ENCODE measurements at places on chromosomes 11 and 22. TPM values are rescaled to one million over a fixed set of nuclear protein-coding genes. Genes with fewer than 3 reads are reported as not detected.

DNA sequence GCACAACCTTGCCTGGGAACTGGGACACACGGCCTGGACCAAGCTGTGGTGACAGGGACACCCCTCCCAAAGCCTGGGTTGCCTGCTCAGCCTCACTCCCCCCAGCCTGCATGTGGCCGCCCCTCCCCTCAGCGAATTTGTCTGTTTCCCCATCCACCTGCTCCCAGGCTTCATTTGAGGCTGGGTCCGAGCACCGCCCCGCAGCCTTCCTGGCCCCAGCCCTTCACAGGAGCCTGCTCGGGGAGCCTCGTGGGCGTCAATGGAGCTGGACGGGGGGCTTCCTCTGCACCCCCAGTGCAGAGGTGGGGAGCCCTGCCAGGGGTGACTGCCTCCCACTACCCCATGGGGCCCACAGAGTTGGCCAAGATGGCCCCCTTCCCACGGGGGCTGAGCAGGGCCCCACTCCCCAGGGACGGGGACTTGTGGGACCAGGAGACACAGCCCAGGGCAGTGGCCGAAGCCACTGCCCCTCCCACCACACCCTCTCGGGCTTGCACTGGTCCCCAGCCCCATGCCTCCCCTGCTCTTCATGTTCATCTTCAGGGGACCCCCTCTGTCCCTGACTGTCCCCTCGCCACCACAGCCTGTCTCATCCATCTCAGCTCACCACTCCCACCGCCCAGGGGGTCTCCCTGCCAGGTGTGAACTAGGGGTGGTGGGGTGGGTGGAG is 91.7 kb downstream of the WNT7B start:
- peak; percentile 7 for DNase-seq

TP53AIP1 gene
- total RNA-seq: not detected

DNA sequence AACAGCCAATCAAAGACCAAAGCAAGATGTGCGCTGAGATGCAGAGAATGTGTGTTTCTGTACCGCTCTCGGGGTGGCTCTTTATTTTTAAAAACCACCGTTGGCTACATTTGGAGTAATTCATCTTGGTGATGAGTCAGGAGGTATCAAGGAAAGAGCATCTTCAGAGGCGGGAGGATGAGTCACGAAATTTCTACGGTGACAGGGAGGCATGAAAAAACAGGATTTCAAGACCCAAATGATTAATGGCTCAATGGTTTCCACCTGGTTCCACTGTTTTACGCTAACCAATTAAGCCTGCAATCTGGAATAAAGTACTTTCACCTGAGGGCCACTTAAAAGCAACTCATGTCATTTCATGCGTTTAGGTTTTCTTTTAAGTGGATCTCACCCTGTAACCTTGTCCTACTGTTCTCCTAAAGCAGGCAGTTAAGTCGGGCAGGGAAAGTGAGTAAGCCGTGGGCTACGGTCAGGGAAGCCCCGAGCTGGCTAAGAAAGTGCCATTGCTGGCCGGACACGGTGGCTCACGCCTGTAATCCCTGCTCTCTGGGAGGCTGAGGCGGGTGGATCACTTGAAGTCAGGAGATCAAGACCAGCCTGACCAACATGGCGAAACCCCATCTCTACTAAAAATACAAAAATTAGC is 74.6 kb downstream of the CELSR1 start:
- no peak for DNase-seq

DNA sequence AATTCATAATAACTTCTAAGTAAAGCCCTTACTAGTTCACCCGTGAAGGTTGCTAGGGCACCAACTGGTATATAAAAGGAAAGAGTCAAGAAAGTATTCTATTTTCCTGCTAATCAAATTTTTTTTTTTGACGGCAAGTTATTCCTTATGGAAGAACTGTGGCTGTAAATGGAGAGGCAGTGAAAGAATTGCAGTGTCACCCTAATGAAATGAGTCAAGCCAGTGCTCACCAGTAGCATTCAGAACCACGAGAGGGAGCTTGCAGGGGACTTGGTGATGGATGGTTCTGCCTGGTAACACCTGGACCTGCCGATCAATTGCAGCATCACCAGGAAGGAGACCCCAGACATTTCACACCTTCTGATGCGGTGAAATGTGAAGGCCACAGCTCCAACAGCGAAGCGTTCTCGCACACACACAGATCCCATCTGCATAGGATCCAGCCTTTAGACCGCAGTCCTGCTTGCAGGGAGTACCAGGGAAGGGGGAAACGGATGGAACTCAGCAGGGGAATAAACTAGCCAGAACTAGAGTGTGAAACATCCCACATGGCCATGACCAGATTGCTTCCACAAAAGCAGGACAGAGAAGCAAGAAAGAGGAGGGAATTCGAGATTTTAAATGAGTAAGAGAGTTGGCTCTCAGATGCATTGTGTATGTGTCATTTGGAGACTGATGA is 326.2 kb downstream of the TBC1D22A start:
- DNase-seq: no peak

GRCh38 chr22:46673205-46673604 is 53.0 kb downstream of the GRAMD4 start:
- DNase-seq: no peak

AGBL2 gene
- total RNA-seq: 5.3 TPM

SNX32 gene
- total RNA-seq: not detected

- no peak for DNase-seq
Observed at GRCh38 chr11:113243696-113244095, 70.7 kb upstream of the TTC12 start.

GRCh38 chr11:708511-708910 is 2.5 kb downstream of the EPS8L2 start:
- DNase-seq: no peak

DNA sequence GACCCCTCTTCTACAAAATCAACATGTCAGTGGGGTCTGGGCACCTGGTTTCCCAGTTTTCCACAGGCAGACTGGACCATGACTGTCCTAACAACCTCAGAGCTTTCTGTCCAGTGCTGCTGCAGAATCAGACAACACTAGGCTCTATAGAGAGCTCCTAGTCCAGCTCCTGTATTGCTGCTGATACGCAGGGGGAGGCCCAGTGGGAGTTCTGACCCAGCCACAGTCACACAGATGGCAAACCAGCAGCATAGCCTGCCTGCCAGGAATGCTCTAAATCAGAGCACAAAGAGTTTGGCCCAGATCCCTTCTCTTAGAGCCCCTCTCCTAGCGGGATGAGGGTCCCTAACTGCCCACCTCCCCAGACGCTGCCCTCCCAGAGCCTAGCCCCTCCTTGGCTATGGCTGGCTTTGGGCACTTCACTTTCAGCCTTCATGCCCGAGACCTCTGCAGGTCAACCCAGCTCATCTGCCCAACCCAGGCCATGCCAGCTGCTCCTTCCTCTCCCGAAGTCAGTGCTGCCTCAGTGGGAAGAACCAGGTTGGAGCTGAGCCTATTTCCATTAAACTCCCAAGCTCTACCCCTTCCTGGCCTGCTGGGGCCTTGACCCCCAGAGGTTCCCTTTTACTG is 15.8 kb upstream of the SLCO2B1 start:
- DNase-seq: no peak

GRCh38 chr11:9740202-9740883 is 76.5 kb downstream of the SWAP70 start:
- DNase-seq: no peak

DNA sequence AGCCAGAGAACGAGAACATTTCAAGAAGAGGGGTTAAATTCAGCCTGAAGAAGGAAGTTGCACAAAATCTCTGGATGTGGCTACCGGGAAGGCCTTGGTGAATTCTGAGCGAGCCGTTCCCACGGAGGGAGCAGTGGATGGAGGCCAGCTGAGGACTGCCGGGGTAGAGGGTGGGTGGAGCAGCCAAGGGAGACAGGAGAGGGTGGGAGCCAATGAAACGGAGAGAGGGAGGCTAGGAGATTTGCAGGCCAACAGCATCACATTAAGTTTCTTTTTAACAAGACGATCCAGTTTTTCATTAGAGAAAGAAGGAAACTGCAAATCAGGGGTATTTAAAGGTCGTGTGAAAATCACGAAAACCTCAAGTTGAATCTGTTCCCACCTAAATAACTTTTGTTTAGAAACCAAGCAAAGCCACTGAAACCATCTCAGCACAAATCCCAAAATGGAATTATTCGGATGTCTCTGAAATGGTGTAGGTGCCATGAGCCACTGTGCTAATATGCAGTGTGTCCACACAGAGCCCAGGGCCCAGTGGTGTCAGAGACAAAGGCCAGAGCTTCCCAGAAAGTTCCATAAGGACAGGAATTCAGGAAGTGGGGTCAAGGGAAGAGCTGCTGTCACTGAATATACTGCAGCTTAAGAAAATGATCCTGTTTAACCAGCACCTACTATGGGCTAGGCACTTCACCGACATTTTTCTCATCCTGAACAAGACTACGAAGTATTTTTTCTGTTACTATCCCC is 59.7 kb upstream of the SLC35C1 start:
- peak; percentile 45 for DNase-seq

GRCh38 chr11:111996129-111996528 is 29.1 kb upstream of the DLAT start:
- DNase-seq: no peak

- DNase-seq: no peak
Observed at GRCh38 chr22:32810555-32811133, 9.1 kb downstream of the TIMP3 start.

PLEKHB1 gene
- 22.4 TPM for total RNA-seq

DNA sequence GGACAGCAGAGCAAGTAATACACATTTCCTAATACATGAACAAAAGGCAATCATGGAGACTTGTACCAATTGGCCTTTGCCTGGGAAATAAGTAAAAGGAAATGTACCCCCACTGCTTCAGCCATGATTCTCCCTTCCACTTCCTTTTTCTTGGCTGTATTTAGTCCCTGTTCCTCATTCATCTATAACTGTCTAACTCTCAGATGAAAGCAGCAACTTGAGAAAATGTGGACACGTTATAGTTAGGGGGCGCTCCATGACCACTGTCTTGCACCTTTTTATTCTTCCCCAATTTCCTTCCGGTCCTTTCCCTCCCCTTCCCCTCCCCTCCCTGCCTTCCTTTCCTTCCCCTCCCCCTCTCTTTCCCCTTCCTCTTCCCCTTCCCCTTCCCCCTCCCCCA is 61.3 kb upstream of the BARX2 start:
- DNase-seq: no peak

GRCh38 chr11:8699903-8700302 is 17.3 kb downstream of the RPL27A start:
- peak; percentile 44 for DNase-seq

APOA4 gene
- total RNA-seq: not detected

DNA sequence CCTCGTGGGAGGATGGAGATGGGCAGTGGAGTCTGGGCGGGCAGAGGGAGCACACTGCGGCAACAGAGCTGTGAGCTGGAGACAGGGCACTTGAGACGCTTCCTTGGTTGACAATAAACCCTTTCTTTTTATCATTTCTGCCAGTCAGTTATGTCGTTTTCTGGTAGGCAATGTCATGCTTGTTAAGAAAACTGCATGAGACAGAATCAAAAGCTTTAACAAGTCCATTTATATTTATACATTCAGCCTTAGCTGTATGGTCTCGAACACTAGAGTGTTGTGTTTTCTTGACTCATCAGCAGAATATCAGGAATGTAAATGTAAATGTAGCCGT is 31.9 kb downstream of the PPFIA1 start:
- DNase-seq: no peak

- DNase-seq: no peak
Observed at GRCh38 chr22:25497716-25498115, 66.8 kb upstream of the GRK3 start.

MRPL48 gene
- 9.2 TPM for total RNA-seq

- peak; percentile 54 for DNase-seq
Observed at GRCh38 chr22:35154937-35155387, 89.0 kb downstream of the ISX start.

GRCh38 chr11:11660363-11660740 is 38.5 kb upstream of the GALNT18 start:
- DNase-seq: no peak

GRCh38 chr11:47443028-47443700 is 5.8 kb downstream of the RAPSN start:
- DNase-seq: no peak

GRCh38 chr11:85752890-85753581 is 57.9 kb downstream of the SYTL2 start:
- DNase-seq: no peak

DNA sequence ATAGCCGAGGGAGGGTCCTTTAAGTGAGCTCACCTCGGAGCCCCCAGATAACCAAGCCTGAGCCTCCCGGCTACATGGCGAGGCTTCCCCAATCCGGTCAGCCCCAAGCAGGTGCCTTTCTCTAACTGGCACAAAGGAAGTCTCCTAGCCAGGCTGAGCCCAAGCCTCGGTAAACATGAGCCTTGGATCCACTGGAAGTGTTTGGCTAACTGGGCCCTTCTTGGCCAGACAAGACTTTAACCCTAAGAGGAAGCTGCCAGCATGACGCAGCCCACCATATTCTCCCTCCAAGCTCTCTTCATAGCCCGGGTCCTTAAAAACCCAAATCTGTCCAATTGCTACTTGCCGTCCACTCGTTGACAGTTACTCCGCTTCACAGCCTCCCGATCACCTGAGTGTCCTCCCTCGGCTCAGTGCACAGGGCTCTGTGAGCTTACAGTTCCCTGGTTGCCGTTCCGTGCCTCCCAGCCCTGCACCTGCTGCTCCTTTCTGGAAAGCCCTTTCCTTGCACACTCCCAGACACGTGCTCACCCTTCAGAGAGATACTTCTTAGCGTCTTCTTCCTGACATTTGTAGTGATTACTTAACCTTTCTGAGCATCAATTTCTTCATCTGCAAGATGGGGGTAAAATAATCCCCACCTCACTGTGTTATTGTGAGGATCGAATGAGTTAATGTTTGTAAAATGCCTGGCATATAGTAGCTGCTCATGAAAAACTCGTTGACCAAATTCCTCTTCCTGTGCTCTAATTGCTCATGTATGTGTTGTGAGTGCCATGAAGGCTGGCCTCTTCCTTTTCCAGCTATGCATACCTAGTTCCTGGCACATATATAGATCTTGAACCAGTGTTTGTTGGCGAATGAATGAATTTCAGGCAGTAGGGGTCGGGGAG is 25.6 kb downstream of the TXN2 start:
- peak; percentile 55 for DNase-seq

- DNase-seq: peak; percentile 17
Observed at GRCh38 chr11:47448566-47449427, at the start of gene RAPSN. RAPSN (minus strand) TSS chr11:47449136; CDS start chr11:47448964, 172 bp downstream.

- no peak for DNase-seq
Observed at GRCh38 chr11:68579455-68579854, 104.9 kb upstream of the GAL start.

DNA sequence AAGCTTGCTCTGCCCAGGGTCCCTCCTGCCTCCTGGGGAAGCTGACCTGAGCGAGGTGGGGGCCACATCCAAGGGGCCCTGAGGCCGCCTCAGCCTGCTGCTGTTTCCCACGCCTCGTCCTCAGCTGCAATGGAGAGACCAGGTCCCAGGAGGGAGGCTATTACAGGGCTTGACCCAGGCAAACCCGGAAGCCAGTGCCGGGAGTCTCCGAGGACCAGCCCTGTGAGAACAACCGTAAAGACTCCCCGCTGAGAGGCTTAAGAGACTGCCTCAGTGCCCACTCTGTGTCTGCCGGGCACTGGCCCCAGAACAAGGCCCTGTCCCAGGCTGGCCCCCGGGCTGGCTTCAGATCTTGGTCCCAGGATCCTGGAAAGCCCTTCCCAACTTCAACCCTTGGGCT is 124.3 kb upstream of the FGF3 start:
- DNase-seq: no peak

All from body of pancreas (tissue), 4 donors.